ENCODE measurements at places on chromosomes 11 and 22. TPM values are rescaled to one million over a fixed set of nuclear protein-coding genes. Genes with fewer than 3 reads are reported as not detected.

SYT12 gene
- total RNA-seq, result under 0.01 TPM

FZD4 gene
- total RNA-seq, result 9.1 TPM

GPHA2 gene
- total RNA-seq, result not detected

TCF20 gene
- 60.5 TPM for total RNA-seq

ARHGAP42 gene
- 12.8 TPM for total RNA-seq

WNT11 gene
- total RNA-seq, result 12.9 TPM

KRTAP5-10 gene
- not detected for total RNA-seq

CD3E gene
- not detected for total RNA-seq

TUB gene
- total RNA-seq, result 17.8 TPM

OOSP3 gene
- total RNA-seq, result not detected

PRAME gene
- 0.49 TPM for total RNA-seq

CARD10 gene
- total RNA-seq, result 17.4 TPM

STIM1 gene
- total RNA-seq, result 51.3 TPM

OTOG gene
- total RNA-seq, result not detected

YPEL1 gene
- total RNA-seq, result 0.73 TPM

TLCD5 gene
- total RNA-seq, result 6.5 TPM

RAB36 gene
- total RNA-seq, result 10.8 TPM

UBE2L3 gene
- 35.5 TPM for total RNA-seq

PTGDR2 gene
- total RNA-seq, result 2.6 TPM

LDHAL6A gene
- not detected for total RNA-seq

GGTLC2 gene
- total RNA-seq, result not detected

SAA4 gene
- not detected for total RNA-seq

MYRF gene
- total RNA-seq, result 0.32 TPM

SYCE3 gene
- total RNA-seq, result not detected

TMPRSS4 gene
- not detected for total RNA-seq

MS4A3 gene
- total RNA-seq, result not detected

OR51B5 gene
- not detected for total RNA-seq

CCDC81 gene
- 0.73 TPM for total RNA-seq

CRYBB2 gene
- total RNA-seq, result not detected

YPEL4 gene
- total RNA-seq, result 0.73 TPM

PHLDA2 gene
- 4.5 TPM for total RNA-seq

BLID gene
- total RNA-seq, result 5.1 TPM

HSCB gene
- total RNA-seq, result 18.1 TPM

SCN2B gene
- under 0.01 TPM for total RNA-seq

ZNF280B gene
- 0.12 TPM for total RNA-seq

APOBEC3A gene
- not detected for total RNA-seq

JAML gene
- total RNA-seq, result not detected

SVIP gene
- 1.7 TPM for total RNA-seq

LRRC74B gene
- total RNA-seq, result 0.36 TPM

DCHS1 gene
- total RNA-seq, result 42.3 TPM

CDC45 gene
- 0.36 TPM for total RNA-seq

MTMR3 gene
- 57.1 TPM for total RNA-seq

MRGPRX2 gene
- not detected for total RNA-seq
